ENCODE measurements at places on chromosomes 1 and 21.

DNA sequence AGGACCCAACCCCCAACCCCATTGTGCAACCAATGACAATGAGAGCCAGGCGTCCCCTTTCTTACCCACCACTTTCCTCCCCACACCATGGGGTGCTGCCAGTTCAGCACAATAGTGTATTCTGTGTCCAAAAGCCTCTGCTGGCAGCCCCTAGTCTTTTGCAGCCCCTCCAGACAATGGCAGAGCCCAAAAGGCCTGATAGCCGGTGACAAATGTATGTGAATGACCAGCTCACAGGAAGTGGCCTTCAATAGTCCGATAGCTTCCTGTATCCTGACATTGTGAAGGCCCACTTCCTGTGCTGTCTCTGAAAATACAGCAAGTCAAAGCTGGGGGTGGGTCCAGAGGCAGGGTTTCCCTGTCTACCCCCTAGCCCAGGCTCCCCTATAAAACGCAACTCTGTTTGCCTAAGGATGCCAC lies 16.6 kb downstream of the SMIM12 start:
- no peak for DNase-seq

GRCh38 chr1:44406737-44407429 lies 1.8 kb downstream of the RNF220 start:
- DNase-seq = peak; percentile 16

- DNase-seq = no peak
These were observed 92.0 kb upstream of the PRMT6 start for GRCh38 chr1:106964495-106964894.

- no peak for DNase-seq
These were observed 41.9 kb downstream of the SLC45A1 start for GRCh38 chr1:8359617-8360481.

- DNase-seq = no peak
These were observed 64.2 kb downstream of the PIK3CD start for GRCh38 chr1:9715536-9716226.

GRCh38 chr1:46034601-46035516 lies 97.6 kb downstream of the PIK3R3 start:
- DNase-seq = no peak

GRCh38 chr1:21381354-21381753 lies 58.6 kb upstream of the NBPF3 start:
- DNase-seq = no peak

GRCh38 chr1:228335406-228336307 lies 71.0 kb downstream of the TRIM11 start:
- no peak for DNase-seq
